ENCODE measurements at places on chromosomes 2 and 18.

- no peak for DNase-seq
These were observed 437.4 kb upstream of the SALL3 start for GRCh38 chr18:78542204-78542603.

- DNase-seq: no peak
These were observed 194.4 kb downstream of the TMX3 start for GRCh38 chr18:68520406-68521075.

GRCh38 chr2:73970850-73971471 is 13.7 kb upstream of the TET3 start:
- no peak for DNase-seq

GRCh38 chr2:160581035-160581434 is 87.4 kb upstream of the RBMS1 start:
- DNase-seq: no peak

- DNase-seq: no peak
These were observed 3.1 kb downstream of the GORASP2 start for GRCh38 chr2:170932166-170932565.

DNA sequence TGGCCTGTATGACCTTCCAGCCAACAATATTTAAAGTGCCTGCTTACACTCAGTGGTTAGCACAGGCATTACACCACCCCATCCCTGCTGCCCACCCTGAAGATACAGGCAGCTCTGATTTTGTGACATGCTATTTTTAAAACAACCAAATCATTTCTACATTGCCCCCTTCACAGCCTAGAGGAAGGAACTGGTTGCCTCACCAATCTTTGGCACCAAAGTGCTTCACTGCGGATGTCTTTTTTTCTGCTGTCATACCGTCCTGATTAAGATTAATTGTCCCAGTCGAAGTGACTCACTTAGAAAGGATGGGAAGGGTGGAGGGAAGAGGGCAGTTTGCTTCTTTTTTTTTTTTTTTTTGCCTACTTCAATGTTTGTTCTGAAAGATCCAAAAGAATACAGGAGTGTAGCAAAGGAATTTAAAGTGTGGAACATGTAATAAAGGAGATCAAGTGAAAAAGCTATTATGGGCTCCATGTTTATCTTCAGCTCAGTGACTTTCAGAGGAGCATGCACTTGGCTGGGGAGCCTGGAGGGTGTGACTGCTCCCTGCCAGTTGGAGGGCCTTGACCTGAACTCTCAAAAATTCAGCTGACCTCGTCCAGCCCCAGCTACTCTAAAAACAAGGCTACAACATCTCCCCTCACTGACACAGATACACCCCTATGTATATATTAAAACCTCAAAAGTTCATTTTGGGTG is 501.1 kb upstream of the TNP1 start:
- no peak for DNase-seq

Measured in NCI-H1048 (cell line).